ENCODE measurements at places on chromosomes 6 and 20. TPM values are rescaled to one million over a fixed set of nuclear protein-coding genes. Genes with fewer than 3 reads are reported as not detected.

Gene GCNT2
- 7.5 TPM for total RNA-seq

Gene FRK
- 2.4 TPM for total RNA-seq

Gene BIRC7
- total RNA-seq: 1.7 TPM

Gene GSTA2
- not detected for total RNA-seq

Gene NT5E
- 31.0 TPM for total RNA-seq

Gene CALHM4
- not detected for total RNA-seq

All from A549 treated with GW870086 at 1 μM for 4 hours (cell line).